ENCODE measurements at places on chromosomes 1 and 21.
A peak's percentile ranks its signal among the peaks of the same experiment; 100 is the strongest.

DNA sequence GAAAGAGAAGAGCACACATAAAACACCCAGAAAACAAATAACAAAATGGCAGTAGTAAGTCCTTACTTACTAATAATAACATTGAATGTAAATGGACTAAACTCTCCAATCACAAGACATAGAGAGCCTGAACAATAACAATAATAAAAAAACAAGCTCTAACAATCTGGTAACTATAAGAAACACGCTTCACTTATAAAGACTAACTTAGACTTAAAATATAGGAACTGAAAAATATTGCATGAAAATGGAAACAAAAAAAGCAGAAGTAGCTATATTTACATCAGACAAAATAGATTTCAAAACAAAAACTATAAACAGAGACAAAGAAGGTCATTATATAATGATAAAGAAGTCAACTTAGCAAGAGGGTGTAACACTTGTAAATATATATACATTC is 83.1 kb upstream of the LYPLAL1 start:
- DNase-seq: no peak

GRCh38 chr1:63049135-63049534 is 265.2 kb downstream of the ATG4C start:
- DNase-seq: no peak

DNA sequence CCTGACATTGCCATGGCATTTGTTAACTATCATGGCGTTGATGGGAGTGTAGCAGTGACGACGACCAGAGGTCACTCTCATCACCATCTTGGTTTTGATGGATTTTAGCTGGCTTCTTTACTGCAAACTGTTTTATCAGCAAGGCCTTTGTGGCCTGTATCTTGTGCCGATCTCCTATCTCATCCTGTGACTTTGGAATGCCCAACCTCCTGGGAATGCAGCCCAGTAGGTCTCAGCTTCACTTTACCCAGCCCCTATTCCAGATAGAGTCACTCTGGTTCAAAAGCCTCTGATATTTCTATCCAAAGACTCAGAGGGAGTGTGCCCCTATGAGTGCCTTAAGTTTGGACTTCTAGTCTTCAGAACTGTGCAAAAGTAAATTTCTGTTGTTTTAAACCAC is 130.1 kb downstream of the ADAMTS1 start:
- DNase-seq: no peak

GRCh38 chr1:155305881-155306391 is 2.7 kb upstream of the FDPS start:
- DNase-seq: no peak

DNA sequence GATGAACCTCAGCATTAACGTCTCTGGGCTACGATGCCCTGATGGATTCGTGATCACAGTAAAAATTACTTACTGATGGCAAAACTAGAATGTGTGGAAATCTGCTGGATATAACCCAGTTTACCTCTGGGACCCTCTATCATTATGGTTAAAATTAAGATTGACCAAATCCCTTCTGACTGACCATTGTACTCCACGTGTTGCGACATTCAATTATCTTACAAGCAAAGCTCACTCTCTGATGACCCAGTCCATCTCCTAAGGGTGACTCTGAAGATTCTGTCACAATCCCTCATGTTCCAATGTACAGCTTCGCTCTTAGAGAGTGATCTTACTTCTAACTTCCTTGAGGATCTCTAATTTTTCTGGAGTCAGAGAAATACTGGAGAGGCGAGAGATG is 288.5 kb upstream of the RUNX1 start:
- DNase-seq: no peak

- no peak for DNase-seq
These were observed 21.0 kb downstream of the KCND3 start for GRCh38 chr1:111968511-111968910.

DNA sequence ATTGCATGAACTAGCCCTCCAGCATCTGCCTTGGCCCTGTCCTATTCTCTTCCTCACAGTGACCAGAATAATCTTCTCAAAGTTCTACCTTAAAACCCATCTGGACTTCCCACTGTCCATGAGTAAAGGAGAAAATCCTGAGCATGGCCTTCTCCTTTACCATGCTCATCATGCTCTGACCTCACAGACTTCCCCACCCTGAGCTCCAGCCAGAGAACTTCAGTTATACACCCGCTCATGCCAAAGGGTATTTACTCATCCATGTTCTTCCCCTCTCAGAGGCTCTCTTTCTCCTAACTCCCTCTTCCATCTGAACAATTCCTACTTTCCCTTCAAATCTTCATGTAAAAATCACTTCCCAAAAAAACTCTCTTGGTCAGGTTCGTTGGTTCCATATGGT is 188.4 kb downstream of the SETD4 start:
- DNase-seq: no peak

GRCh38 chr1:48245106-48245505 is 22.6 kb downstream of the SLC5A9 start:
- DNase-seq: no peak

DNA sequence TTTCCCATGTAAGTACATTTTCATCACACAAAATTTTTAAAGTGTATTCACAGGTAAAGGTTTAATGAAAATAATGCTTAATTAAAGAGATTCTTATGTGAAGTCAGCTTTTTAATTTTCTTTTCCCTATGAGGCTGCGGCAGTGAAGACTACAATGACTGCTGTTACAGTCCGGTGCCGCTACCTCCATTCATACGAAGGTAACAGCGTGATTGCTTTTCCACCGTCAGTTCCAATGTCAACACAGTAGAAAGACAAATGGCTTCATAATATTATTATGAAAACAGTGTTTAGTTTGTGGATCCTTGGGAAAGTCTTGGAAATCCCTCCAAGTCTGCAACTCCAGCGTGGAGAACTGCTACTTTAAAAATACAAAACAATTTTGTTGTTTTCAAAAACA is 254.9 kb upstream of the NRIP1 start:
- DNase-seq: no peak

DNA sequence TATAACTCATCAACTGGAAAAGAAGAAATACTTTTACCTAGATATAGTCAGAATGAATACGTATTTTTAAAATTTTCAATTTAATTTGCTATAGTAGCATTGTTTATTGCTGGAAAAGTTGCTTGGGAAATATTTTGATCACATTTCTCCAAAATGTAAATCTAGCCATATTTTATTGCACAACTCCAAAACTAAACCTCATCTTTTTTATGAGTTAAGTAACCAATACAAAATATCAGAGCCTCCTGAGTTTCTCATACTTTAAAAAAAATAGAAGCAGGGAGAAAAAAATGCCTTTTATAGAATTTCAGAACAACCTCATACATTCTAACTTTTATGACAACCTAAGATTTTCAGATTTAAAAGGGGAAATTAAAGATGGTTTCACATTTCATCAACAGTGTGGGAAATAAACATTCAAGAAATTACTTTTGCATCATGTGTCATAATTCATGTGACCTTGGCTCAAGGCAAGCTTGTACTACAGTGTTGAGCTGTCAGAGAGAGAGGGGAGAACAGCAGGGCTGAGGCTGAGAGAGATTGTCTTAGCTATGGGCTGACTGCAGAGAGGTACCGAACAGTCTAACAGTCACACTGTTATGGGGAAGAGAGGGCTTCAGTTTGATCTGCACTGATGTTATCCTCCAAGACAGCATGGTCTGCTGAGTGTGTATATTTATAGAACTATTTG is 519.0 kb downstream of the LTN1 start:
- DNase-seq: no peak

GRCh38 chr21:45575993-45576837 is 34.0 kb upstream of the SLC19A1 start:
- DNase-seq: no peak

DNA sequence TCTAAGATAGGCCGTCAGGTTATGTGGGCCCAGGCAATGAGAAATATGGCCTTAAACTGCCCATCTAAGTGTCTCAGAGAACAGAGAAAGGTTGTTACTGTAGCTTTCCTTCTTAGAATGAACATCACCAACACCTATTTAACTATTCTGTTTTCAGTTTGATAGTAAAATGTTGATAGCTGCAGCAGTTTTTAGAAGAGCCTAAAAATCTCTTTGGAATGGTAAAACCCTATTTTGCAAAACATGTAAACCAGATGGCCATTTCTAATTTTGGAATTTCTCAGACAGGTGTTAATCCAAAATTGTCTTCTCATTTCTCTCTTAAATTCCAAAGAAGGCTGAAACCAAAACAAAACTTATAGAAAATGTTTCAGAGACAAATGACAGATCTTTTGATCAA is 57.5 kb downstream of the DIPK1A start:
- no peak for DNase-seq

GRCh38 chr1:160243767-160244166 is 18.6 kb downstream of the DCAF8 start:
- DNase-seq: no peak

DNA sequence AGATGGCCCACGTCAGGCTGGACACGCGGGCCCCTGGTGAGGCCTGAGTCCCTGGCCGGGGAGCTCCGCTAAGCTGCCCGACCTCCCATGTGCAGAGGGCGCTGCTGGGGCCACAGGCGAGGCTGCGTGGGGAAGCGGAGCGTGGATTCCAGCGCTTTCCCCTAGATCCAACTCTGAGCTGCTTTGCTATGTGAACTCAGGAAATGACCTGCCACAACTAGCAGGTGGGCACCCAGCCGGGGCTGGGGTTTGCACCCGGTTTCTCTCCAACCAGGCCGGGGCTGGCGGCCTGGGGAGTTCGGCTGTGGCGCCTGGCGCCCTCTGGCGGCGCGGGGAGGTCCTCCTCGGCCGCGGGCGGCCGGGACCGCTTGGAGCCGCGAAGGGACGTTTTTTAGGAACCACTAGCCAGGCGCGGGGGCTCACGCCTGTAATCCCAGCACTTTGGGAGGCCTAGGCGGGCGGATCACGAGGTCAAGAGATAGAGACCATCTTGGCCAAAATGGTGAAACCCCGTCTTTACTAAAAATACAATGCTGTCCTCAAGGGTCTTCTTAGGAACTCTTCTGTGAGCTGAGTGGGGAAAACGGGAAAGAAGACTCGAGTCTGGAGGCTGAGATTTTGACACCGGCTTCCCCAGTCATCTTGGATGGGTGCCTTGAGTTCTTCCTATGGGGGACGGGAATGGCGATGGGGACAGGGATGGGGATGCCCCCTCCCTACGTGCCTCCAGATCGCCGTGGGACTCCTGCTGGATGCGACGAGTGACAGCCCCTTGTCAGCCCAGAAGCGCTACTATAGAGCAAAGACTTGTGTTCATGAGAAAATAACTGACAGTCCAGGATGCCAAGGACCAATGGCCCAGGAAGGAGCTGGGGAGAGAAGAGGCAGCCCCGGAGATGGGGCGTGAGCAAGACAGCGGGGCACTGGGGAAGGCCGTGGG is 12.6 kb downstream of the PYCR2 start:
- DNase-seq: peak; percentile 61

DNA sequence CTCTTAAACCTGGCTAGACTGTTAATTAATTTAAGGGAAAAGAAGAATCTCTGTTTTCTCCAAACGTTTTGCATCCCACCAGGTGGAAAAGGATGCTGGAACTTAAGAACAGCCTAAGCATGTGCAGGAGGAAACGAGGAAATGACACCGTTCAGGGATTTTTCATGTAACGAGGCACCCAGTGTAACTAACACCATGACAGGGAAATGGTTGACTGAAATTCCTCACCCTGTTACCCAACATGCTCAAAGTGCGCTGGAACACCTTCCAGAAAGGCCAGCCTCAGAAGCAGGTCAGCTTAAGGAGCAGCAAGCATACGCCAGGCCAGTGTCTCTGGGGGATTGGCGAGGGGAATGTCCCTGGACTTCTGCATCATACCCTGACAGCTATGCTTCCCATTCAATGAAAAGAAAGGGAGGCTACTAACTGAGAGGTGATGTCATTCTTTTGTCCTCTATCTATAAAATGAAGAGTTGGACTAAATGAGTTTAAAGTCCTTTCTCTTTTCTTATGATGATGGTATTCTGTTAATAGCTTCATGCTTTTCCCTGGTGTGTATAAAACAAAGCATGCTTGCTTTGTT is 21.6 kb downstream of the TNN start:
- DNase-seq: no peak

DNA sequence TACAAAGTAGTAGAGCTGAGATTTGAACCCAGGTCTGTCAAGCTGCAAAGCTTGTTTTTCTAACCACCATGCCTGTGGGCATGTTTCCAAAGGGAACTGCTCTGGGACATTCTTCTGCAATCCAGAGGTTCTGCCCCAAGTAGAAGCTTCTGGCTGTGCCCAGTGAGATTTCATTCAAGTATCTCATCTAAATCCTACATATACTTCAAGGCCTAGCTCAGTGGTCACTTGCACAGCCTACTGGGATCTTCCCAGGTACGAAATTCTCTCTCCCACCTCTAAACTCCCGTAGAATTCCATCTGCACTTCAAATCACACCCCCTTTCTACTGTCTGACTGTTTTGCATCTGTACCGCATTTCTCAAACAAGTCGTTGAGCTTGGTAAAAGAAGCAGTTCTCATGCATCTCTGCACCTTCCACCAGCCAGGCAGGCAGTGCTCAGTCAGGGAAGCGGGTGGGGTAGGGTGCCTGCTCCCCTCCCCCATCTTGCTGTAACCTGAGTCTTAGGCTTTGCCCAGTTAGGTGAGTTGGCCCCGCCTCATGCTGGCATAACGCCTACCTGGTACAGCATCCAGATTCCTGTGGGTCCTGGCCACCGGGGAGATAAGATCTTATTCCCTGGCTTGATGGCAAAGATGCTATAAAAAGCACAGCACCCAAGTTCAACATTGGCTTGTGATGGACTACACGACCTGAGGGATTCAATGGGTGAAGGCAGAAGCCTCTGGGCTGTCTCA is 13.5 kb downstream of the SLC9A1 start:
- DNase-seq: no peak

- DNase-seq: no peak
These were observed 4.7 kb upstream of the ITGB2 start for GRCh38 chr21:44925378-44925755.

DNA sequence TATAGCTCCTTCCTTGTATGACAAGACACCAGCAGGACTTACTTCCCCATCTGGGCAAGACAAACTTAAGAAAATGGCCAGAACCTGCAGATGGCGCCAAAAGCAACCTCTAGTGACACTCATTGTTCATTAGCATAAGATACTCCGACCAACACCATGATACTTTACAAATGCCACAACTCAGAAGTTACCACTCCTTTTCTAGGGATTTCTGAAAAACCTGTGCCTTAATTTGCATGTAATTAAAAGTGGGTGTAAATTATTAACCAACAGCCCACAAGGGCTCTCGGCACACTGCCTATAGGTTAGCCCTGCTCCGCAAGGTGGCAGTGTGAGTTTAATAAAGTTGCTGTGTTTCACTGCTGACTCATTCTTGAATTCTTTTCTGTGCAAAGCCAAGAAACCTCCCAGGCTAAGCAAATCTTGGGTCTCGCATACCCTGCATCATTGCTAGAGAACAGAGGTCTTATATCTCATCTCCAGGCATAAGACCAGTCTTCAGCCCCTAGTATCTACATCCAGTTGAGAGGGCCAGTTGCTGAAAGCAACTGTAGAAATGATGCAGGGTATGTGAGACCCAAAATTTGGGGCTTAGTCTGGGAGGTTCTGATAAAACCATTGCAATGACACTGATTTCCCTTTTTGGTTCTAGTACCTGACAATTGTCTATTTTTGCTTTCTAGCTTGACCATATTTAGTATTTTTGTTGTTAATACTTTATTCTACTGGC is 86.4 kb downstream of the FAF1 start:
- peak; percentile 69 for DNase-seq

DNA sequence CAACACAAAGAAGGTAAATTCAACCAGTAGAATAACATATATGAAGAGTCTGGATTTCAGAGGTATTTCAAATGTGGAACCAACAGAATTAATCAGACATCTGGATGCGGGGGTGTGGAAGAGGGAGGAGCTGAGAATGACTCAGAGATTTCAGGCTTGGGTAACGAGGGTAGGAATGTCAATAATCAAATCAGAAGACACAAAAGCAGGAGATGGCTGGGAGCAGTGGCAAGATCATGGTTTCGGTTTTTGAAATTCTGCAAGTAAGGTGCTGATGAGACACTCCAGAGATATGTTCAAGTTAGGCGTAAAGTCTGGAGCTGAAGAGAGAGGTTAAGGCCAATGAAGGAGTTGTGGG is 64.0 kb downstream of the PLPPR5 start:
- no peak for DNase-seq

All from activated CD4-positive, alpha-beta T cell treated with anti-CD3 and anti-CD28 coated beads, Interleukin-2, amount 50 U/mL, for 4 hours (primary cell).